Stimulated activated CD4-positive, alpha-beta T cell treated with anti-CD3 and anti-CD28 coated beads, TNF-alpha, amount 100 ng/mL, for 4 hours (primary cell): ENCODE measurements at places on chromosomes 2 and 18.

GRCh38 chr2:98830571-98831145 lies 99.7 kb upstream of the MGAT4A start:
- no peak for DNase-seq

DNA sequence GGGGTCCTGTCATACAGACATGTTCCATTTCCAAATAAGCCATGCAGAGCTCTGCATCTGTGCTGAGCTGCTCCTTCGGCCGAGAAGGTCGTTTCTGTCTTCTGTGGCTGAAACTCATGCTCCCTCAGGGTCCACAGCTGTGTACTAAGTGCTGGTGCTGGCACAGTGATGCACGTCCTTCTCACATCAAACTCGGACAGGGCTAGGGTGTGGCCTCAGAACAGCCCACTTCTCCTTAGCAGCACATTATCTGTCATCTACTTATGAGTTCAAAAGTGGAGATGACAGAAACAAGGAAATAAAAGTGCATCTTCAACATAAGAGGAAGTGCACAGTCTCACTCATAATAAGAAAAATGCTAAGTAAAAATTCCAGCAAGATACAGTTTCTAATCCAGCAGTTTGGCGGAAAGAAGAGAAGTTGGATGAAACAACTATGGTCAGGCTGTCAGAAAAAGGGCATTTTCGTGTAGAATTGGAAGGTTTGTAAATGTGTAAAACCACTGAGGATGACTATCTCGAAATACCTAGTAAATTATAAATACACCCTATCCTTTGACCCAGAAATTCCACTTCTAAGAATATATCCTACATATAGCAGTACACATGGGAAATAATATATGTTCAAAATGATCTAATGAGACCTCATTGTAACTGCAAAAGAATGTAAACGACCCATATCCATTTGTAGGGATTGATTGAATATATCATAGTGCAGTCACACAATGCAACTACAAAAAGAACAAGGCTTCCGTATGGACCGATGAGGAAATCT lies 53.7 kb upstream of the APCDD1 start:
- no peak for DNase-seq

- DNase-seq: no peak
These were observed 23.4 kb upstream of the TANK start for GRCh38 chr2:161136696-161137324.

DNA sequence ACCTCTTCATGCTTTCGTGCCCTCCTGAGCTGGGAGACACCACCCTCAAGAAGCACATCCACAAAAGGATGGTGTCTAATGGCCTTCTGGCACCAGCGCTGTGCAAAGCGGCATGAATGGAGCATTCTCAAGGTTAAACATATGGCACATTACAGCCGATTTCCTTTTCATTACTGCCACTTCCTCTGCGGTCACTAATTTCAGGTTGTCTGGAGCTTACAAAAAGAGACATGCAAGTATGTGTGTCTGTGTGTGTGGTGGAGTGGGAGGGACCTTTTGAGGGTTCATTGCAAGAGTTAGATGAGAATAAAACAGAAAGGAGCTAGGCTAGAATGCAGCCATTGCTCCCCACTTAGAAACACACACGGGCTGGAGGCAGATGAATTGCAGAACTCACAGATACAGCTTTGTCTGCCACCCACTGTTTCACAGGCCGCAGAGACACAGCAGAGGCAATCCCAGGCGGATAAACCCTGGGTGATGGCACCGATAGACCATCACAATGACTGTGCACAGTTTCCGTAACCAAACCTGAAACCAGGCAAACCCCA lies 76.0 kb downstream of the TGIF1 start:
- DNase-seq: no peak

- no peak for DNase-seq
These were observed 230.5 kb downstream of the ETAA1 start for GRCh38 chr2:67627456-67628207.

DNA sequence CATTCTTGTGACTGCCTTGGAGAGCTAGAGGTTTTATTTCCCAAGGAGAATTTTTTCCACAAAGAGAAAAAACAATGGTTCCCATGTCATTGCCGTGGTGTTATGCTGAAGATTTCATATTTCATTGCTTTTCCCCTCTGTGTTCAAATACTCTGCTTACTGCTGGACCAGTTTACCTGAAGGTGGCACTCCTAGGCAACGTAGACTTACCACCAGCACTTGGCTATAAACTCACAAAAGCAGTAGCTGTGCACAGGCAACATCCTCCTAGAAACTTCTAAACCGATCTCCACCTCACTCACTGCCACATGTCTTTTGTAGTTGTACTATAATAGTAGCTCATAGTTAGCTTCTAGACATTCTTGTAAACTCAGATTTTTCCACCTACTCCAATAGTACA lies 1319.7 kb upstream of the CRIM1 start:
- DNase-seq: no peak

DNA sequence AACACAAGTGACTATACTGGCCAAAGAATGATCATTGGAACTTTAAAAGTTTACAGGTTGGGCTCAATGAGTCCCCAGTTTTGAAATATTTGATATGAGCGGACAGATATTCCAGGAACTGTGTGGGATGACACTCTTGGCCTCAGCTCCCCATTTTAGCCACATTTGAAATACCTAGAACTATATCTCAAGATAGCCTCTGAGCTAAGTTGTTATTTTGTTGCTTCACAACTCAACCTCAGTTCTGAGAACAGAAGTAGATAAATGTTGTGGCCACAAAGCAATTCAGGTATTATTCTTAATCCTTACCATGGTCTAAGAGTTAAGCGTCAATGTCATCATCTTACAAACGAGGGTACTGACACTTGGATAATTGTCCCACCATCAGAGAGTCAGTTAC lies 172.2 kb upstream of the SETBP1 start:
- no peak for DNase-seq

- DNase-seq: no peak
These were observed 105.0 kb upstream of the CCDC150 start for GRCh38 chr2:196534495-196534894.

- DNase-seq: no peak
These were observed 240.7 kb downstream of the NRXN1 start for GRCh38 chr2:50791271-50791670.

DNA sequence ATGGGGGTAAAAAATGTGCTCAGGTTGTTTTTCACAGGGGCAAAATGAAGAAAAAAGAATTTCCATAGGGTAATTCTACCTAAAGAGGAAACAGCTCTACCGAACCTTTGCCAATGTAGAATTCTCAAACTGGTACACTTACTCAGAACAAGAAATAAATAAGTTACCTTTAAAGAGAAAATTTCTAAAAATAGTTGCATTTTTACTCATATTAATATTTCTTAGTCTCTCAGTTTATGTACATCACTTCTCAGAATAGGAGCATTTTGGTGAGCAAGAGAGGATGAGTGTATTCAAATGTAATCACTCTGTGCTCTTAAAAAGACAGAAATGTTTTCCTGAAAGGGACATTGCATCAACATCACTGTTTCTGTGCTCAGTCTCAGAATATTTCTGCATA lies 574.7 kb upstream of the SLC8A1 start:
- DNase-seq: no peak

- DNase-seq: no peak
These were observed 132.8 kb downstream of the THADA start for GRCh38 chr2:43462866-43463641.

- DNase-seq: no peak
These were observed 2.0 kb downstream of the ZNF638 start for GRCh38 chr2:71333619-71334018.

DNA sequence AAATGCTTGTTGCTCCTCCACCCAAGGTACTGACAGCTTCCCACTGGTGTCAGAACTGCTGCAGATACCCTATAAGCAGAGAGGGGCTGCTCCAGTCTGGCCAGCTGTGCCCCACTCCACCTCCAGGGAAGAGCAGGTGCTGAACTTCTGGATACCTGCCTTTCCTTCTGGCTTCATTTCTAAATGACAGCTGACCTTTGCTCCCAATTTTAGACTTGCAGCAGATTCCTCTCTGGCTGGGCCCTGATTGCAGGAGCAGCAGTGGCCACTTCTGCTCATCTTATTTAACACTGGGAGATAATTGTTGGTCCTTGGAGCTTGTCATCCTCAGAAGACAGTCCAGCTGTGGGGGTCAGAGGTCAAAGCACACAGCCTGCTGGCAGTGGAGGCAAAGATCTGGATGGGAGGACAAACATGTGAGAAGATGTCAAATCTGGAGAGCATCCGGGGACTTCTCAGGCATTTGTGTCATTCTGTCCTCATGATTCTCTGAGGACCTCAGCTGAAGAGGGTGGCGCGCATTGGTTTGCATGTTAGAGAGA lies 38.9 kb downstream of the SETBP1 start:
- DNase-seq: no peak

DNA sequence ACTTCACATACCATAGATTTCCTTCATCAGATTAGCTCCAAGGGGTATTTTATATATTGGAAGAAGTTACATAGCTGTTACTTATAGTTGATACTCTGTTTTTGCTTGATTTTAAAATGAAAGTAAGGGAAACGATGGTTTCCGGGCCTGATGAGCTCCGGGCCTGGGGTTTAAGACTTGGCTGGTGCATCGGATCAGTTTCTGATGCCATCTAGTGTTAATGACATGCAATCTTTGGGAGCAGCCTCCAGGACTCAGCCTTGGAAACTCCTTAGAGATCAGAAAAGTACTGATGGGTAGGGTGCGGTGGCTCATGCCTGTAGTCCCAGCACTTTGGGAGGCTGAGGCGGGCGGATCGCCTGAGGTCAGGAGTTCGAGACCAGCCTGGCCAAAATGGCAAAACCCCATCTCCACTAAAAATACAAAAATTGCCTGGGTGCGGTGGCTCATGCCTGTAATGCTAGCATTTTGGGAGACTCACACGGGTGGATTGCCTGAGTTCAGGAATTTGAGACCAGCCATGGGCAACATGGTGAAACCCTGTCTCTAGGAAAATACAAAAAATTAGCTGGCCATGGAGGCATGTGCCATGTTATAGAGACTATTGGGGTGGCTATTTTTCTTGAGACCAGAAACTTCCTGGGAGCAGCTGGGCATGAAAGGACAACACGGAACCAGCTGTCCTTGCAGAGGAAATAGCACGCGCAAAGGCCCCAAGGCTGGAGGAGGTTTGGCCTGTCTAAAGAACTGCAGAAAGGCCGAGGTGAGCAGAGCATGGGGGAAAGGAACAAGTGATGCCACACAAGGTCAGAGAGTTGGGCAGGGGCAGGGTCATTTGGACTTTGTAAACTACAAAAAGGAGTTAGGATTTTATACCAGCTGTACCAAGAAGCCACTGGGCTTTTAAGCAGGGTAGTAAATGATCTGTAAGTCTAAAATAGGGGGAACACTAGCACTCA lies 46.9 kb upstream of the CNOT11 start:
- peak; percentile 11 for DNase-seq

DNA sequence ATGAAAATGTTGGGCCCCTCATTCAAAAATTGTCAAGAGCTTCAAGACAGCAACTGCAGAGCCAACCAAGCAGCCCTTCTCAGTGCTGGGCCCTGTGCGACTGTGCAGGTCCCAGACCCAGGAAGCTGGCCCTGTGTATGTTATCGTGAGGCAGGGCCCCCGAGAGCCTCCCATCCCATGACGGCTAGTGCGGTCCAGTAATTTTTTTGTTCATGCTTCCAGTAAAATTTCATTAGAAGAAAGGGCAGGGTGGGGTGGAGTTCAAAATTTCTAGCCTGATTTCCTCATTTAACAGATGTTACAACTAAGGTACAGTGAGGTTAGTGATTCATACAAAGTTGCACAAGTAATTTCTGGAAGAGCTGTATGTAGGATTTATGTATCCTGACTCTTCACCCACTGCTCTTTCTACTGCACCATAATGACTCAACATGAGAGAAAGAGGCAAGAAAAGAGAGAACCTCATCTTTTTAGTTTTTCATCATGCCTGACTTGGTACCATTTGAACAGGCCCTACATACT lies 105.5 kb downstream of the ZEB2 start:
- DNase-seq: no peak

GRCh38 chr18:3193331-3193730 lies 26.4 kb downstream of the MYOM1 start:
- DNase-seq: no peak

DNA sequence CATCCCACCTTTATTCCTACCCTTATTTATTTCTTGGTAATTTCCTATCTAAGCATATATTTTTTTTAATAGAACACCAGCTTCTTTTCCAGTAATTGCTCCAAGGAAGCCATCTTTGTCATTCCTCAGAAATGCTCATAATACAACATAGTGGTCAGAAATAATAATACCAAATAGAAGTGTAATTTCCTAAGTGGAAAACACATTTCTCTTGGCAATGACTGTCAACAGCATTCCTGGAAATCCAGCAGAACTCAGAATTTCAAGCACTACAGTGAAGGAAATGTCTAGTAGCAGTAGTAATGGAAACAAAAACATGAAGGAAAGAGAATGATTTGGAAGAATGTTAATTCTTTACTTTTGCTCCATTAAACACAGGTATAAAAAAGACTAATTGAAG lies 56.6 kb downstream of the GDF7 start:
- DNase-seq: no peak

DNA sequence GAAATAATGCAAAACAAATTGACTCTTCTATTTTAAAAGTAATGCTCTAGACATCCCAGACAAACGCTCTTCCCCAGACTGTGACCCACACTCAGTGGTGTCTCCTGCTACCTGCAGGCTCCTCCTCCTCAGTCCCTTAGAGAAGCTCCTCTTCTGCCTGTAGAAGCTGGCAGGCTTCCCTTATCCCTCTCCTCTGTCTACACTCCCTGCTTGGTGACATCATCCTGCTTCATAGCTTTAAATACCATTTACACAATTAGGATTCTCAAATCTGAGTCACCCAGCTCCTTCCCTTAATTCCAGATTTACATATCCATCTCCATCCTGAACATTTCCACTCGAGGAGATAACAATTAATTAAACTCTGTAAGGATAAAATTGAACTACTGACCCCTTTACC lies 167.9 kb downstream of the FBXO15 start:
- DNase-seq: no peak

DNA sequence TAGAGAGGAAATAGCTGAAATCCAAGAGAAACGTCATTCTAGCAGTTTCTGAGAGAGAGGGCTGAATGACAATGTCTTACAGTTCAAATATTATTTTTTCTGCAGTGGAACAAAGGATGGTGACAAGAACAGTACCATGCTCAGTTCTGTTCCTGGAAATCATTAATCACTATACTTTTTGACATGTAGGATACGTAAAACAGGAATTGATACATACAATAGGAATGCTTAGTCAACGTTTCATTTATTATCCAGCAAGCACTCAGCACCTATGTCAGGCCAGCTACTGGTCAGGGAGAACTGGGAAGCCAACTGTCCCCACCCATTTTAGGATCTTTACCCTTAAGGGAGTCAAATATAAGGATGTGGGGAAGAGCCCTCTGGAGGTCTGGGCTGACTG lies 114.7 kb downstream of the DHRS9 start:
- DNase-seq: no peak

- no peak for DNase-seq
These were observed 229.1 kb upstream of the RASGRP3 start for GRCh38 chr2:33247365-33247764.

DNA sequence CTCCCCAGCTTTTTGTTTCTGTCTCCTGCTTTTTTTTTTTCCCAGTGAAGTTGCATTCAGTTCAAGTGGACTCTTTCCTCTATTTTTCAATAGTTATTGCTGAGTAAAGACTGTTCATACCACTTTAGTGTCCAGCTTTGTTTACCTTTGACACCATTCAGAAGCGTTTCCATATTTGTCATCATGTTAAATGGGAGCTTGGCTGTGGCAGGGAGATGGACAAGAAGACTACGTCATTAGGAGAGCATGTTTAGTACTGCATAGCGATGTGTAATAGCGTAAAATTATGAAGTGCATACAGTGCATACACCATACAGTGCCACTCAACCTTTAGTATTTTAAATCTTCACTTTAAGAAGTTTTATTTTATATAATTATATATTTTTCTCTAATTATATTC lies 655.9 kb downstream of the DCC start:
- DNase-seq: no peak
